Esophagus squamous epithelium (tissue), 5 donors: ENCODE measurements at places on chromosomes 6 and 20.

GRCh38 chr20:40313730-40314129, 375.3 kb downstream of the MAFB start:
- DNase-seq = no peak

DNA sequence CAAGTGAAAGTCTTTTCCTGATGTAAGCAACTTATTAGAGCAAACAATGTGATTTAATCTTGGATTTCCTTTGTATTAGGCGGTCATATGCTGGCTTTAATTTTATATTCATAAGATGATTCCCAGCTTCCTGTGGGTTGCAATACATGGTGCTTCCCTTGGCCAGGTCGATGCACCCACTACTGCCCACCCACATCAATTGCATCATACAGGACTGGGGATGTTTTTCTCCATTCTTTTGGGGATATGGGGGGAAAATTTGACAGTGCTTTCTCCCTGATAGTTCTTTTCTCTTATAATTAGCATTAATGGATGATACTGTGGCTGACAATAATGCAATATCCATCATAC, 187.6 kb downstream of the JARID2 start:
- no peak for DNase-seq

DNA sequence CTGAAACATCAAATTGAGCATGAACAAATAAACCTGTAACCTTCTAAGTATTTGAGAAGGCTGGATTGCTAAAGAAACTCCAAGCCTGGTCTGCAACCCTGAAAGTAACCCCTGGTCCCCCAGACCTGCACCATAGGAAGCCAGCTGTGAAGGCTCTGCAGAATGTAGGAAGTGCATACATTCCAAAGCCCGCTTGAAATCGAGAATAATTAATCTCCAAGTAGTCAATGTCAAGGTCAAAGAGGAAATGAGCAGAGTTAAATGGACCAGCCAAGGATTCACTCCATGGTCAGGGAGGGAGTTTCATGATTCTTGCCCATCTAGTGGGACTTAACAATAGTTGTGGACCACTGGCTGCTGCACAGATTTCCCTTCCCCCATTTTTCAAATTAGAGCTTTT, 107.6 kb upstream of the RNF24 start:
- no peak for DNase-seq

DNA sequence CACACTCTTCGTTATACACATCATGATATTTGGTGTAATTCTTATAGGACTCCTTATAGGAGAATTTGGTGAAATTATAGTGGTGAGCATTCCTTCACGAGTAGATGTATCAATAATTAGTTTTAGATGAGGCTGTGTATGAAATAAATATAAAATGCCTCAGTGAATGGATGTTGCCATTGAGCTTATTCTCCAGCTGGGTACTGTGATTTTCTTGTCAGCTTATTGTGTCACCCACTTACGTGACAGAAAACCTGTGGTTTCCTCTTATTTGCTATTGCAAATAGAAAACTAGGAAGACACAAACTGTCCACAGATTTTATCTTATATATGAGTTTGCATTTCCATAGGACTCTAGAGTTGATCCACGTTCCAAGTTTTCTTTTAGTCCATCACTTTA, 439.9 kb upstream of the RNF217 start:
- DNase-seq = no peak

DNA sequence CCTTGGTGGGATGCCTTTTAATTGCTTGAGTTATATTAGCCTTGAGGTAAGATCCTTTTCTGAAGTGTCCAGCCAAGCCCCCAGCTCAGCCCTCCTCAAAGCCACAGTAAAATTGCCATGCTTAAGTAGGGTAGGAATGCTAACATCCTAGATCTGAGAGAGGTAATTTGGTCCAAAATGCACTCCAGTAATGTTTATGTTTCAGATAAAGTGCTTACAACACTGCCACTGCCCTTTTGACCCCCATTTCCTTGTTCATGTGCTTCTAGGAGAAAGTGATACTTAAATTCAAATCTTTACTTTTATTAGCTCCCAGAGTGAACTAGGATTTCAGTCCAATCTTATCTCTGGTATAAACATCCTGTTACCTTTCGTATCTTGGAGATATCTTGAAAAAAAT, 318.0 kb downstream of the BMP2 start:
- DNase-seq = no peak

GRCh38 chr6:170176898-170177771, 113.7 kb downstream of the DLL1 start:
- DNase-seq = no peak

DNA sequence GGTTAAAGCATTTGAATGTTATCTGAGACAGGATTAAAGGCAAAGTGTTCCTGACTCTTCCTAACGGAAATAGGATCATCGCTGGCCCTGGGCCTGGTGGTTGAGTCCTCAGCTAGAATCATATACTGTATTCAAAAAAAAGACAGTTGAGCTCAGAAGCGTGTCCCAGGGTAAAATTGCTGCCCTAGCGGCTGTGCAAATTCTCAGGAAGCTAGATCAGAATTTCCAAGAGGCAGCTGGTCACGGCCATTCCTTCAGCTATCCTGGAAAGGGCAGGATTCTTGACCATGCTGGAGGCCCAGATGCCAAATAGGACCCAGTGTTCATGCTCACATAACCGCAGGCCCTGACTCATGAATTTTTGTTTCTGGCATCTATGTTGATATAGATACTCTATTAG, 67.4 kb downstream of the STMND1 start:
- no peak for DNase-seq
